ENCODE measurements at places on chromosomes 3 and 15. TPM values are rescaled to one million over a fixed set of nuclear protein-coding genes. Genes with fewer than 3 reads are reported as not detected.
A peak's percentile ranks its signal among the peaks of the same experiment; 100 is the strongest.

DNA sequence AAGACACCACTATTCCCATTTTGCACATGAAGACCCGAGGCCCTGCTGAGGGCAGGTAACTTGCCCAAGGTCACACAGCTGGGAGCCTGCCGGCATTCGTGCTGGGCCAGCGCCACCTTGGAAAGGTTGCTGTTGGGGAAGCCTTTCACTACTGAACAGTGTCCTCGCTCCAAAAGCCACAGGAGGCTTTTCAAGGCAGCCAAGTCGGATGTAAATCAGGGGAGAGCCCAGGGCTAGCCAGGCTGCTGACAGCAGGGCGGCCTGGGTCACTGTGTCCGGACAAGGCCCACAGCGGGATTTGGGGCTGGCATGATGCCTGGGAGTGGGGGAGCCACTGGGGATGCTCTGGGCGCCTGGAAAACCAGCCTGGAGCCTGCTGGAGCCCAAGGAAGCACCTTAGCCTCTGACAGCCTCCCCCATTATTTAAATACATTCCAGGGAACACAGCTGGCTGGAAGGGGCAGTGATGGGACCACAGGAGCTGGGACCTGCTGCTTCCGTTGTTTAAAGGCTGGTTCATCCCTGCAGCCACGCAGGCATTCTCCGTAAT, 10.5 kb downstream of the SLC6A6 start:
- H3K27me3 ChIP-seq: no peaks in the 10 kb centered on the region
- no peaks in the 10 kb centered on the region for H3K36me3 ChIP-seq
- H3K4me1 ChIP-seq: no peaks in the 10 kb centered on the region
- H3K4me3 ChIP-seq: no peak overlapping the region
- no peak for DNase-seq

- H3K27ac ChIP-seq: peak overlapping the region; percentile 59
- no peaks in the 10 kb centered on the region for H3K27me3 ChIP-seq
- no peaks in the 10 kb centered on the region for H3K36me3 ChIP-seq
Observed at GRCh38 chr15:52101542-52102323, 10.8 kb downstream of the BCL2L10 start.

GRCh38 chr15:32991619-32992111, 202.8 kb downstream of the FMN1 start:
- no peaks in the 10 kb centered on the region for H3K4me1 ChIP-seq
- H3K27me3 ChIP-seq: no peaks in the 10 kb centered on the region

- H3K4me1 ChIP-seq: no peaks in the 10 kb centered on the region
- no peak overlapping the region for H3K4me3 ChIP-seq
- H3K27me3 ChIP-seq: no peaks in the 10 kb centered on the region
- DNase-seq: no peak
- no peak overlapping the region for H3K27ac ChIP-seq
- no peaks in the 10 kb centered on the region for H3K36me3 ChIP-seq
Observed at GRCh38 chr3:153349108-153349499, 187.1 kb downstream of the RAP2B start.

- H3K27me3 ChIP-seq: no peaks in the 10 kb centered on the region
- peak within 1 kb of the TSS; percentile 27 for H3K4me3 ChIP-seq
- no peaks in the 10 kb centered on the region for H3K36me3 ChIP-seq
- H3K4me1 ChIP-seq: no peaks in the 10 kb centered on the region
Observed at GRCh38 chr3:165837058-165837525, at the start of gene BCHE. TSS of gene BCHE (minus strand) at chr3:165837423. CDS start at chr3:165831033, 6,390 bp downstream.

- H3K4me3 ChIP-seq: no peak overlapping the region
- H3K36me3 ChIP-seq: no peaks in the 10 kb centered on the region
- no peaks in the 10 kb centered on the region for H3K27me3 ChIP-seq
- H3K27ac ChIP-seq: no peak overlapping the region
Observed at GRCh38 chr3:880371-880770, 212.5 kb upstream of the CNTN6 start.

GRCh38 chr3:149678351-149678950, 20.6 kb upstream of the WWTR1 start:
- DNase-seq: no peak
- no peaks in the 10 kb centered on the region for H3K36me3 ChIP-seq
- H3K4me1 ChIP-seq: no peaks in the 10 kb centered on the region

DNA sequence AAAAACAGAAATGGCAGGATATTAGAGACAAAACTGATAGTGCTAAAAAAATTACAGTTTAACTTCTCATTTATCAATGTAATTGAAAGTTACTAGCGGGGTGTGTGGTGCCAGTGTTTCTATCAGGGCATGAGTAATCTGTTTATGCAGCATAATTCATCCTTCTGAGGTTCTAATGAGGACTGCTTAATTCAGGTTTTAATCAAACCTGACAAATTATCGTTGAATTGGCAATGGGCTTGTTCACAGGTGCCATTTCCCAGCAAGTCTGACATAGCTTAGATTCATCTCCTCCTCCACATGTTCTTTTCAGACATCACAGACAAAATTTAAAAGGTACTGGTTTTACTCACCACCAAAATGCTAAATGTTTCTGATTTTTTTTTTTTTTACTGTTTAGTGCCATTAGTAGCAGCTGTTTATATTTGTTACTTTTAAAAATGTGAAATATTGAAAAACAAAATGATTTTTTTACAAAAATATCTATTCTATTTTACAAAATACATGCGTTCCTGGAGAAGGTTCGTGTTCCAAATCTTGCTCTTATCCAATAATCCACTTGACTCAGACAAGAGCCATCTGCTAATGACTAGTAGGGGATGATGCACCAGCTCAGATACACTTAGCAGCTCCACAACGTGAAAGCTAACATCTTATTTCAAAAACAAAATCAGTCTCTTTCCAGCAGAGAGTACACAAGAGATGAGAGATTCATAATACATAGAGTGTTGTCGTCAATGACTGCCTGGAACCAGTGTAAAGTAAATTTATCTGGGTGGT, 447.7 kb upstream of the DPPA4 start:
- H3K27me3 ChIP-seq: no peaks in the 10 kb centered on the region
- DNase-seq: no peak
- H3K27ac ChIP-seq: no peak overlapping the region

- H3K36me3 ChIP-seq: no peaks in the 10 kb centered on the region
- H3K27ac ChIP-seq: no peak overlapping the region
- H3K4me1 ChIP-seq: no peaks in the 10 kb centered on the region
Observed at GRCh38 chr3:118577055-118577777, 457.4 kb downstream of the IGSF11 start.

Gene CACNA1D
- 50.3 TPM for total RNA-seq

Gene NDUFAF3
- total RNA-seq: 164 TPM

Gene ECT2
- 8.5 TPM for total RNA-seq

Measured in breast epithelium (tissue), 4 donors.